Activated naive CD4-positive, alpha-beta T cell treated with anti-CD3 and anti-CD28 coated beads for 36 hours (primary cell): ENCODE measurements at places on chromosomes 13 and 19. TPM values are rescaled to one million over a fixed set of nuclear protein-coding genes. Genes with fewer than 3 reads are reported as not detected.
A peak's percentile ranks its signal among the peaks of the same experiment; 100 is the strongest.

The CEACAM4 gene
- total RNA-seq, result not detected

The TYK2 gene
- 175 TPM for total RNA-seq

DNA sequence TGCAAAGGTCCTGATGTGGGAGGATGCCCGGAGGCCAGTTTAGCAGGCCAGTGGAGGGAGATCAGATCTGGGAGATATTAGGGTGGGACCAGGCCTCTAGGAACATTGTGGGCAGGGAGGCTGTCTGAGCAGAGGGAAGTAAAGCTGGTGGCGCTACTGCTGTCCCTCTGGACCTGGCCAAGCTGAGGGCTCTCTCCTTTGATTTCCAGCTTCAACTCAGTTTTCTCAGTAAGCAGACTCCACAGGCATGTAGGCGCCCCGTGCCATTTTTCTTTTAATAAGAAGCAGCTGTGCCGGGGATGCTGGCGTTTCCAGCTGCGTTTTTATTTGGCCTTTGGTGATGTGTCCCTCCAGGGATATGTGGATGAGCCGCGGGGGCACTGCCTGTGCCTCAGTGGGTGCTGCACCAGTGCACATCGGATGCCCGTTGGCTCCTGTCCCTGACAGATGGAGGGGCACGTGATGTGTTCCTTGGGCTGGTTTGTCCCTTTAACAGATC lies 6.7 kb downstream of the DNM2 start:
- no peak for DNase-seq

GRCh38 chr13:42102961-42103865 lies 54.8 kb downstream of the DGKH start:
- DNase-seq, result no peak

- no peak for DNase-seq
These were observed 2.3 kb upstream of the FFAR3 start for GRCh38 chr19:35355791-35356460.

The DCT gene
- 0.10 TPM for total RNA-seq

The THSD8 gene
- 41.4 TPM for total RNA-seq

- DNase-seq, result peak; percentile 84
These were observed 51.1 kb upstream of the ZNRF4 start for GRCh38 chr19:5403968-5404640.

The MYH14 gene
- total RNA-seq, result not detected

DNA sequence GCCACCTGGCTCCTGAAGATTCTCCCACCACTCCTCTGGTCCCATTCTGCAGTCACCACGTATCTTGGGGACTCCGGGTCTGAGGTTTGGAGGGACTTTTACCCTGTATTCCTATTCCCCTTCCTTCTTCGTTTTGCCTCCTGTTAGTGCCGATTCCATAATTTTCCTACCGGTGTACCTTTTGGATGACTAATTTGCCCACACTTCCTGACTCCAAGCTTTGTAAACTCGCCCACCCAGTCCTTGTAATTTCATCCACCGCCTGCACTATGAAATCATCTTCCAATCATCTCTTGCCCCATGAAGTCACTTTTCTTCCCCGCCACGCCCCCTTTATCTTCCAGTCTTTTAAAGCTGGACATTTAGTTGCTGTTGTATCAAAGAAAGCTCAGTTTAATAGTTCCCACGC lies 572 bp downstream of the UCHL3 start:
- DNase-seq, result peak; percentile 56

- DNase-seq, result peak; percentile 87
These were observed 50.5 kb upstream of the UBE2L5 start for GRCh38 chr13:30371649-30372265.

The ZNF563 gene
- 4.1 TPM for total RNA-seq

- DNase-seq, result no peak
These were observed 2.0 kb downstream of the GPR108 start for GRCh38 chr19:6735181-6735911.

The OR7C2 gene
- total RNA-seq, result not detected

DNA sequence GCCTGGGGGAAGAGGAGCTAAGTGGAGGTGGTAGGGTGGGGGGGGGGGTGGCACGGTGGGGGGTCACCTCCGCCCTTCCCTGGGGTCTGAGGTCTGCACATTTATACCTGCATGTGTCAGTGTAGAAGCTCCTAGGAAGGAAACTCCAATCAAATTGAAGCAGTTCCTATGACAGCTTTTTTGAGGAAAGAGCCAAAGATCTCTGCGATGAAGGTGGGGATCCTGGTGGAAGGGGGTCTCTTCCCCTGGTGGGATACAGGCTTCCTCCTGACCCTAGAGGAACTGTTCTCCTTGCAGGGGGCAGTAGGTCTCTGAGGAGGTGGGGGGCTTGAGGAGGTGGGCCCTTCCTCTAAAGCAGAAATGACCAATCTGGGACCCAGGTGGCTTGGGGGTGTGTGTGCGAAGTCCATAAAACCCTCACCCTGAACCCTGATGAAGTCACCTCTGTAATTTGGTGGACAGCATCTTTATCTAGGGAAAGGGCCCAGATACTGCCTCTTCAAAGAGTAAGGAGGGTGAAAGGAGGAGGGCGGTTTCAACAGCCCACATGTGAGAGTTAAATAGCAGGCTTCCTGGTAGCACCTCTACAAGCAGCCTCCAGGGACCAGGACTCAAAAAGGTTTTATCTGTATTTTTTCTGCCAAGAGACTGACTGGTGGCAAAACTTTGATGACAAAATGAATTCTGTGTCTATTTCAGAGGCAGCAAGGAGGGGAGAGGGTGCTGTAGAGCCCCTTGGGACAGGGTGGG lies 12.9 kb downstream of the RANBP3 start:
- no peak for DNase-seq
